ENCODE measurements at places on chromosomes 5 and 9.

DNA sequence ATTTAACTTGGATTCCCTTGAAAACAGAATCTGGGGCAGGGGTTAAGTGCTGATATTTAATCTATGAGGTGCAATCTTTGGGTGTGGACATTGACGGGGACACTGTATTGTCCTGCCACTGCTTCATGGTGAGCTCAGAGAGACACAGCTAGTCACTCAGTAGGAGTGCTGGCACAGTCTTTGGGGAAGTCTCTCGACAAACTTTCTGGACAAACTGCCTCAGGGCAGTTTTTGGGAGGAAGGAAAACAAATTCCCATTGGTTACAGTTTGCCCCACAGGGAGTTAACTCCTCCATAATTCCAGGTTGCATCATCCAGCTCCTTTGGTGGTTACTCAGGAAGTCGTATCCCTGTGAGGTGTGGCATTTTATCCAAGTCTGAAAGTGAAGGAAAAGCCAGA is 17.9 kb downstream of the HNRNPK start:
- DNase-seq, result no peak

DNA sequence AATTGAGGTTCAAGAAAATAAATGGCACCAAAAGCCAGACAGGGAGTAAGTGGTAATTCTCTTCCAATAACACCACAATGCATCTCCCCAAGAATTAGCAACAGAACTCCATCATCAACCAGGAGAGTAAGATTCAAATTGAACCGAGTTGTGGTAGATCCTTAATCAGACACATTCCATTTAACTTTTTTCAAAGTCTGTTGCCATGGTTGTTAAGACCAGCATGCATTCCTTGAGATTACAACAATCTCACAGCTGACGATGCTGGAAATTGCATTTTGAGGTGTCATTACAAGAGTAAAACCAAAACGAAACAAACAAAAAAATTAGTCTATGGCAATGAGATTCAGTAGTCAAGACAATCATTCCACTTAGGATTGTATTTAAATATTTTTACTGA is 78.9 kb upstream of the ZNF462 start:
- DNase-seq, result no peak

GRCh38 chr5:35202319-35203111 is 27.8 kb downstream of the PRLR start:
- DNase-seq, result peak; percentile 5

GRCh38 chr9:95061916-95062595 is 255.5 kb downstream of the FANCC start:
- no peak for DNase-seq

GRCh38 chr9:20570087-20570486 is 52.2 kb downstream of the MLLT3 start:
- no peak for DNase-seq

GRCh38 chr5:136811551-136811950 is 446.2 kb upstream of the TRPC7 start:
- DNase-seq, result no peak

- DNase-seq, result no peak
These were observed 133.7 kb downstream of the NMUR2 start for GRCh38 chr5:152271420-152271819.

- no peak for DNase-seq
These were observed 5.7 kb downstream of the NR6A1 start for GRCh38 chr9:124765439-124765835.

- DNase-seq, result no peak
These were observed 144.4 kb downstream of the FSTL4 start for GRCh38 chr5:133467826-133468463.

DNA sequence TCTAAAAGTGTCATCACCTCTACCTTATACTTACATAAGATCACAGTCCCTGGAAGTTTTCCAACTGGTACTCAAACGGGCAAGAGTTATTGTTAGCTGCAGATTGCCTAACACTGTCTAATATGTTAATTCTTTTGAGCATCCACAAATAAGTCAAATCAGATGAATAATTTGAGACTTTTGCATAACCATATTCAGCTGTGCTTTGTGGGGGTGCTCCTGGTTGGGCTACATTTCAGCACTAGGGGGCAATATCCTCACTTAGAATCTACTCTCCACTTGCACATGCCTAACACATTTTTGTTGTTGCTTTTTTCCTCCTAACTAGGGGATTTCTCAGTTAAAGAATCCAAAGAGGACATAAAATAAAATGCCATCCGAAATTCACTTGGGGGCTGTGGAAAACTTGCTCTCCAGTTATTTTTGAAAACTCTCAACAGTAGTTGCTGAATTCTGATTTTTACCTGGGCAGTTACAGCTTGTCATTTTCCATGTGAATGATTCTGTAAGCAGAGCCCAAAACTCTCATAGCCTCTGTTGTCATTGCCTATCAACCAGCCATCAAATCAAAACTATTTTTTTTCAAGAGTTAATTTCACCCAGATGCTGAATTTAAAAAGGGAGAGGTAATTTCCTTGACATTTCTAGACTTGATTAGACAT is 71.5 kb downstream of the TRIM36 start:
- DNase-seq, result no peak

GRCh38 chr5:119405419-119405818 is 46.9 kb upstream of the HSD17B4 start:
- no peak for DNase-seq

DNA sequence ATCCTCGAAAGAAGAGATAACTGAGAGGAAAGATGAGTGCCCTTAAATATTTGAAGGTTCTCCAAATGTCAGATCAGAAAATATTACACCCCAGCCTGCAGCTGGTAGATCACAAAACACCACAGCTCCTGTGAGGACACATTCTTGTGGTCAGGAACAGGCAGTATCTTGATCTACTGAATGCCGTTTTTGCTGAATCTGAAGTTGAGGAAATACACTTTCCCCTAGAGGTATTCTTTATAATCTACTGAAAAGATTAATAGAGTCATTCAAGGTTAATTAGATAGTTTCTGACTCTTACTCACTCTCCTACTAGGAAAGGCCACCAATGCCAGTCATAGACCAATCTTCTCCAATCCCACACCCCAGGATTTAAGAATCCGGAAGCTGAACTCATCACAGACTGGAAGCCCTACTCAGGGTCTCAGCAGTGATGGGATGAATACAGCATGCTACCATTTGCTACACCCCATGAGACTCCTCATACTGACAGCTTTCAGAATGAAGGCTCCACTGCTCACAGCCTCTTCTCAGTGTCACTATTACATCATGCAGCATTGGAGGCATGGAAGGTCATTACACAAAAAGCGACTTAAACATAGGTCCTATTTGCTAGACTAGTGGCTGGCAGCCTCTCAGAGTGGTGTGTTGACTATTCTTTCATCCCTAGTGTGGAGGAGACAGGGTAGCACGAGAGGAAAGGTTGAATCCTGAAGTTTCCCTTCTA is 143.9 kb upstream of the SLC1A3 start:
- DNase-seq, result no peak

- DNase-seq, result no peak
These were observed 121.4 kb downstream of the NFIB start for GRCh38 chr9:14192556-14192955.

GRCh38 chr9:132896906-132897305 is 18.2 kb downstream of the SPACA9 start:
- DNase-seq, result no peak

DNA sequence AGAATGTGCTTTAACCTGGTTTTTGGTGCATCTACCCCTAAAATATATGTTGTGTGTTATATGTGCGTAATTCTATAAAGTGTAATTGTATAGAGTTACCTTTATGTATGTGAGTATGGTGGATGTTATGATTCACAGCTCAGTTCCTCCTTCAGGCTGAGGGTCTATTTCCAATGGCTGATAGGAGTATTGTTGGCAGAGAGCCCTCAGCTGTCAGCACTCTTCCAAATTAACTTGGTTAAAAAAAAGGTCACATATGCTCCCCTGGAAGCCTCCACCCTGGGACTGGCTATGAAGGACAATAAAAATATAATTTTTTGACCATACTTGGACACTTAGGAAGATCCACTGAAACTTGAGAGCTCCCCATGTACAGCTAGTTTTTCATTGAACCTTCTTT is 250.4 kb upstream of the CDH12 start:
- DNase-seq, result no peak

- no peak for DNase-seq
These were observed 602.7 kb upstream of the ZNF608 start for GRCh38 chr5:125348936-125349831.

DNA sequence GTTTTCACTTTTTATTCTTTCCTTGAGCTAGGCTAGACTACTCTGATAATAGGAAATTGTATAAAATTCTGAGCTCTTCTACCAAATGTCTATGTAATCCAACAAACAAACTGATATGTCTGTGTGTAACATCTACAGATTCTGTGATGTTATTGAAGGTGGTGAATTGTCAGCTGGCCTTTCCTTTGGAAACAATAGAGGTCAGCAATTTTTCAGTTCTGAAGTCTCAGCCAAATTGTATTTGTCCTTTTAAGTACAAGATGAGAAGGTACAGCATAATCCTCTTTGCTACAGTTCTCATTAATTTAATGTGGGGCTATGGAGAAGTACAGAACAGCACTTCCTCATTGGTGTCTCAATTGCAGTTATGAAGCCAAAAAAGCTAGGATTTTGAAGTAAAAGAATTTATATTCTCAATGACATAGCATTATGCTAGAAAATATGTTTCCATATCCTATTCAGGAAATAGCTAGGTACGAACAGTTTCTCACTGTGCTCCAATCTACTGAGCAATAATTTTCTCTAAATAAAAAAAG is 198.0 kb downstream of the HINT1 start:
- DNase-seq, result no peak

- DNase-seq, result no peak
These were observed 384.4 kb upstream of the PDE4D start for GRCh38 chr5:60277941-60278340.

- no peak for DNase-seq
These were observed 66.9 kb upstream of the GLIS3 start for GRCh38 chr9:4366591-4367330.

DNA sequence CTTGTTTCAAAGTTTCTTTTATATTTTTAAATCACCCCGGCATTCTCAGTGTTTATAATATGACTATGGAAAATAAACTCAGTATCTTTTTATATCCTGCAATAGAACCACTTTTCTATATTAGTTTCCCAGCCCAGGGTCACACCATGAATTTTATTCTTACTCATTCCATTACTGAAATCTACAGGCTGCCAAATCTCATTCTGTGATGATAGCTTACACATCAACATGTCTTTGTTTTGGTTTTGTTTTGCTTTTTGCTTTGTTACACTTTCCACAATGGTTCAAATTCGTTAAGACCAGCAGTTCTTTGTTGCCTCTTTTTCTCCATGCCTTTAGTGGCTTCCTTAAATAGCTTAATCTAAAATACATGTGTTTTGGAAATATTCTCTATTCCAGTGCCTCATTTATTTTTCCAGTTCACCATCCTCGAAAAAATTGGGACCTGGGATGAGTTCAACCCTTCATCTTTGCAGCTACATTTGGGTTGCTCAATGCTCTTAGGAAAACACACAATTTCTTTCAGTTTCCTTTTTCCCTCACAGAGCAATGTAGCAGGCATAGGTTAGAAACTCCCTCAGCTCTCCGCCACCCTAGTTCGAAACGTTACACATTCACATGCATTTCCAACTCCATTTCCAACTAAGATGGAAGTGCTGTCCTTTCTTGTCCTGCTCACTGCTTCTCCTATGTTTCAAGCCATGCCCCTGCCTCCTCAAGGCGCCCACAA is 1146.3 kb downstream of the MAT2B start:
- DNase-seq, result no peak

GRCh38 chr5:157342822-157343402 is 77.0 kb downstream of the CYFIP2 start:
- DNase-seq, result peak; percentile 3

DNA sequence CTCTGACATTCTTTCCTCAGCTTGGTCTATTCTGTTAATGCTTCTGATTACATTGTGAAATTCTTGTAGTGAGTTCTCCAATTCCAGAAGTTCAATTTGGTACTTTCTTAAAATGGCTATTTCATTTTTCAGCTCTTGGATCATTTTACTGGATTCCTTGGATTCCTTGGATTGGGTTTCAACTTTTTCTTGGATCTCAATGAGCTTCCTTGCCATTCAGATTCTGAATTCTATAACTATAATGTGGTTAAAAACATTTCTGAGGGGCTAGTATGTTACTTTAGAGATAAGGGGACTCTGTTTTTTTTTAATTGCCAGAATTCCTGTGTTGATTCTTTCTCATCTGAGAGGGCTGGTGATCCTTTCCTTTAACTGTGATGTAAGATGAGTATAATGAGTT is 136.4 kb downstream of the MCTP1 start:
- DNase-seq, result no peak

DNA sequence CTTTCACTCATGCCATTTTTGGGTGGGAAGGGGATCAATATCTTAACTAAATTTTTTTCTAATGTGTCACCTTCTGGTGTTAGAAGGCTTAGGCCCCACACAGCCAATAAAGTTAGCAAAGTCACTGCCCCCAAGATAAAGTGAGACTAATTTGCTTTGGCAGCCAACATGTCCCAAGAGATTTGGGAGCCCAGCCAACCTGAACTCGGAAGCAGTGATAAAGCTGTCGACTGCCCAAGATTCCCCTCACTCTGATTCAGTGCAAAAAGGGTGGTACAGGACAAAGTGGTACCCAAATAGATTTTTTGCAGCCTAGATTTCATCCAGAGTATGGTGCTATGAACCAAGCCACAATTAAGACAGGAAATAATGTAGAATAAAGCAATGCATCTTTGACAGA is 572.5 kb upstream of the ARRDC3 start:
- no peak for DNase-seq

DNA sequence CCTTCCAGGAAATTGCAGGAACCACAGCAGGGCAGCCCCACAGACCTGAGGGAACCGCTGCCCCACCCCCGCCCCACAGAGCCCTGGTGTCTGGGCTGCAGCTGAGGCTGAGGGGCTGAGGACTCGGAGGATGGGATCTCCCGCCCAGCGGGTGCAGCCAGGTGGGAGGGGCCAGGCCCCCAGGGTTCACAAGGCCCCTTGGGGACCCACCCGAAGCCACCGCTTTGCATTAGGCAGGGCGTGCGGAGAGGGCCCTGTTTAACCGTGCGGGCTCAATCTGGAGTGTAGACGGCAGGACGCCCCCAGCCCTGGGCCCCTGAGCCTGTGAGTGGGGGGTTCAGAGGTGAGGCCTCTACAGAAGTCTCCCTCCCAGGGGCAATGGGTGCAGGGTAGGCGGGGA is 10.8 kb downstream of the NOTCH1 start:
- DNase-seq, result no peak

- DNase-seq, result no peak
These were observed 75.1 kb downstream of the MRPS27 start for GRCh38 chr5:72244862-72245371.

- no peak for DNase-seq
These were observed 570.7 kb downstream of the ELAVL2 start for GRCh38 chr9:23255346-23255745.

- DNase-seq, result no peak
These were observed 31.7 kb upstream of the LRRC14B start for GRCh38 chr5:159448-160172.

DNA sequence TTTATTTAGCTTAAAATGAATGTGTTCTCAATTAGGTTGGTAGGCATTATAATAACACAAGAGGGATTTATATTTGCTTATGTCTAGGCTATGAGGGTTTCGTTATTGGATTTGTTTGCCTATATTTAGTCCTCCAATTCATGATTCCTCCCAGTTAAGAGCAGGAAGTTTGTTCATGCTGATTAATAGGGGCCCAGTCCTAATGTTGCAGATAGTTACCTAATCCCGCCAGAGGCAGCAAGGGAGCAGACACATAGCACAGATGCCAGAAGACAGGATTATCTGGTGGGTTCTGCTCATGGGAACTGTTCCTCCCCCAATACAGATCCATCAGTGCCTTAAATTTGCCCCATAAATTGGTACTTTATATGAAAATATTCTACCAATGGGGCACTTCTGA is 100.8 kb upstream of the TLE4 start:
- no peak for DNase-seq

GRCh38 chr5:96297867-96298266 is 135.2 kb downstream of the PCSK1 start:
- no peak for DNase-seq

GRCh38 chr9:133037775-133038515 is 7.1 kb downstream of the GTF3C5 start:
- no peak for DNase-seq

Measured in stimulated activated CD4-positive, alpha-beta T cell treated with anti-CD3 and anti-CD28 coated beads, Interleukin-4, amount 100 ng/mL, for 4 hours (primary cell).